NCI-H226 (cell line): ENCODE measurements at places on chromosomes 16 and 17.

DNA sequence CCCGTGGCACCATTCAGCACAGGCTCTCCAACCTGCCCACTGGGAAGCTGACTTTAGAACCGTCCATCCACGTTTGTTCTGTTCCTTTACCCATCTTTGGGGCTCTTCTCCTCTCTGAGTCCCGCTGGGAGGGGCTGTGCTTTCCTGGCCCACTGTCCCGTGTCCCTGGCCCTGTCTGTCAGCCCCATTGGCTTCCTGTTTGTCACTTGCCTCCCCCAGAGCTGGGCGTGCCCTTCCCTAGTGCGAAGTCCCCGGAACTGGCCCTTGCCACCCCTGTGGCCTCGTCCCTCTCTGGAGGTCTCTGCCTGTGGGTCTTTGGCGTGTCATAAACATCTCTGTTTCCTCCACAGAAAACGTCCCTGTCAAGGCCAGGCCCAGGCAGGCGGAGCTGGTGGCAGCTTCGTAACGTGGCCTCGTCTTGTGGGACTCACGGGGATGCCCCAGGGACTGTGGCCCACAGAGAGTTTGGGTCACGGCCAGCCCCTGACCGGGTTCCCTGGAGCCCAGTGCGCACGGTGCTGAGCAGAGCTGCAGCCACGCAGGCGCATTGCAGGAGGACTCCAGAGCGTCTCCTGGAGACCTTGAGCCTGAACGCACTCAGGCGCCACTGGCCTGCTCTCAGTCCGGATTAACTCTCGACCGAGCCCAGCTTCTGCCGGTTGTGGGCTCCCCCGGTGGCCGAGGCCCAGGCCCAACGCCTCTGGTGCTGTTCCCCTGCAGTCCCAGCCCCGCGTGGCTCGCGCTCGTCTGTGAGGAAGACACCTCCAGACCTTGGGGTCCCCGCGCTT lies 7.3 kb downstream of the CHMP6 start:
- no peak for DNase-seq

DNA sequence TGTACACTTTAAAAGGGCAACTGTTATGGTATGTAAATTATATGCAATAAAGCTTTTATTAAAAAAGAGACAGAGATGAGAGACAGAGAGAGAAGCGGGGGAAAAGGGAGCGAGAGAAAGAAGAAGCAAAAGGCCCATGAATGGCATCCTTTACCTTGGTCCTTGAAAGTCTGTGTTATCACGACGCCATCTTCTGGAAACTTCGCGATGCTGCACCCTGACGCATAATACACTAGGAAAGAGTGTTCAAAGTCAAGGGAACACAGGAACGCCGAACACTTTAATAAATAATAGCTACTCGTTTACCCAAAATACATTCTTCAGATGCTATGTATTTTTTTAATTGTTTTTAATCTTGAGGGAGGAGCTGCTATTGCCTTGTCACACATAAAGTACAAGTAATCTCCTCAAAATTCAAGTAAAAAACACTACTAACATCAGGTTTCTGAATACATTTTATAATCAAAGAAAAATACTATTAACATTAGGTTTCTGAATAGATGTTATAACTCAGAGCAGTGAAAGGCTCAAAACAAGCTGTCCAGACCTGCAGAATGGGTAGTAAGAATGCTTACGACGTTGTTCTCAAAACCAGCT lies 23.0 kb upstream of the SLC38A8 start:
- DNase-seq, result peak; percentile 31

DNA sequence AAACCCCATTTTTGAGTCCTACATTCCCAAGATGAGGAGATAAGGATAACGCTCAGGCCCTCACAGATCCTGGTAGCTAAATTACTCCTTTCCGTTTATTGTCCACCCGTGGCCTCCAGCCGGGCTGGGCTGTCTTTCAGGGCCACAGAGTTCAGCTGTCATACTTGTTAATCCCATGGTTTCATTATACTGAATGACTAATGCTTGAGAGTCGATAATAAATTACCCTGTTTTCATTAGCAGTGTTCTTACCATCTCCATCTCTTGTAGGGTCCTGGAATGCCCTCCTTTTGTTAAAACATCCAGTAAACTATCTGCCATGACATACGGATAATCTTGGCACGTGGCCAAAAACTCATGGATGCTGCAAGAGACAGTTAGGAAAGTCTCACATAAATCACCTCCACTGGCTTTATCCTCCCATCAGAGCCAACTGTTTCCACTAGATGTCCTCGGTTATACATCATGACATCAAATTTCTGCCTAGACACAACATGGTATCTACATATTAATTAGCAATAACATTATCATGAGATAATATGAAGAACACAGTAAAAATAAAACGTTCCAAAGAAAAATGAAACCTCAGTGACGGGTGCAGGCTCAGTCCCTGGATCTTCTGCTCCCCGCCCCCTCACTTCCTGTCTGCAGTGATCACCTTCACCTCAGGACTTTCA lies 45.3 kb downstream of the BRD7 start:
- DNase-seq, result no peak

DNA sequence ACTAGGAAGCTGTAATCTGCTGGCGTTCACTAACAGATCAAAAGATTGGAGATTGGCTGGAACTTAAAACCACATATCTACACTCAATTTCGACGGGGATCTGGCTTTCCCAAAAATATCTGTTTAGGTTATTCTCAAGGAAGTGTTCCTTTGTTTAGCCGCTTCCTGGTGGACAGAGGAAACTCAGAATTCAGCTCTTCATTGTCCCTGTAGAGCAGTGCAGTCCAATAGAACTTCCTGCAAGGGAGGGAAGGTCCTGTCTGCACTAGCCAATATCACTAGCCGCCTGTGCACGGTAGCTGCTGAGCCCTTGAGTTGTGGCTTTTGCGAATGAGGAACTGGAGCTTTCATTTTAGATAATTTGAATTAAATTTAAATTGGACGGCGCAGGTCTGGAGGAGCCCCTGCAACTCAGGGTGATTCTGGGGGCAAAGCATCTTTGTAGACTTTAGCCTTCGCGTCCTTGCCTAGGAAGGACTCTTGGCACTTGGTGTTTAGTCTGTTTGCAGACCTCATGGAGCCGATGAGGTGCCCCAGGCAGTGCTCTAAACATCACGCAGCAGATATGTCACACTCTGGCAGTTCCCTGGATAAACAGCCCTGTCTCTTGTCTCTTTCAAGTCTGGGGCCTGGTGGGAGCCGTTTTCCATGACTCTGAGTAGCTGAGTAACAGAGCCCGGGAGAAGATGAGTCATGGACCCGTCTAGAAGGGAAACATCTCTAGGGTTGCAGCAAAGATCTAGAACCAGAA lies 122.2 kb downstream of the CCDC182 start:
- DNase-seq, result peak; percentile 40

DNA sequence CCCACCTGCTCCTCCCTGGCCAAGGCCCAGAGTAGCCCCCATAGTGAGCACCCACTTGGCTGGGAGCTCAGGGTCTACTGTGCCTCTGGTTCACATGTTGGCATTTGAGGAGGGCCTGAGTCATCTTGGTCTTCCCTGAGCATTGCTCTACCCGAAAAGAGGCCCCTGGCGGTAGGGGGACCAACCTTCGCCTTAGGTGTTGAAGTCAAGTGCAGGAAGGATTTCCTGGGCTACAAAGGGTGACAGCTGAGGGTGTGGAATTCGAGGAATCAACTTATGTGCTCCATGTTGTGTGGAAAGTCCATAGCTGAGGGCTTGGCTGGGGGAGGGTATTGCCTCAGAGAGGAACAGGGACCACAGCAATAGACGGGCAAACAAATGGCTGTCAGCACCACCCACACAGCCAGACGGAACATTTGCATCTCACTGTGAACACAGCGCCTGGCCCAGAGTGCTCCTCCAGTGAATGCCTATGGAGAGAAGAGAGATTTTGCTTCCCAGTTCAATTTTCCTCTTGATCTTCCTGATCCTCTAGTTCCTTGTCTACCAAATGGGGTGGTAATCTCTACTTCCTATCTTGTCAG lies 35.6 kb upstream of the NGFR start:
- DNase-seq, result no peak

- DNase-seq, result peak; percentile 32
Observed at GRCh38 chr17:45040459-45040858, 11.0 kb downstream of the DCAKD start.

GRCh38 chr16:89014403-89015230 lies 37.6 kb upstream of the CBFA2T3 start:
- no peak for DNase-seq

DNA sequence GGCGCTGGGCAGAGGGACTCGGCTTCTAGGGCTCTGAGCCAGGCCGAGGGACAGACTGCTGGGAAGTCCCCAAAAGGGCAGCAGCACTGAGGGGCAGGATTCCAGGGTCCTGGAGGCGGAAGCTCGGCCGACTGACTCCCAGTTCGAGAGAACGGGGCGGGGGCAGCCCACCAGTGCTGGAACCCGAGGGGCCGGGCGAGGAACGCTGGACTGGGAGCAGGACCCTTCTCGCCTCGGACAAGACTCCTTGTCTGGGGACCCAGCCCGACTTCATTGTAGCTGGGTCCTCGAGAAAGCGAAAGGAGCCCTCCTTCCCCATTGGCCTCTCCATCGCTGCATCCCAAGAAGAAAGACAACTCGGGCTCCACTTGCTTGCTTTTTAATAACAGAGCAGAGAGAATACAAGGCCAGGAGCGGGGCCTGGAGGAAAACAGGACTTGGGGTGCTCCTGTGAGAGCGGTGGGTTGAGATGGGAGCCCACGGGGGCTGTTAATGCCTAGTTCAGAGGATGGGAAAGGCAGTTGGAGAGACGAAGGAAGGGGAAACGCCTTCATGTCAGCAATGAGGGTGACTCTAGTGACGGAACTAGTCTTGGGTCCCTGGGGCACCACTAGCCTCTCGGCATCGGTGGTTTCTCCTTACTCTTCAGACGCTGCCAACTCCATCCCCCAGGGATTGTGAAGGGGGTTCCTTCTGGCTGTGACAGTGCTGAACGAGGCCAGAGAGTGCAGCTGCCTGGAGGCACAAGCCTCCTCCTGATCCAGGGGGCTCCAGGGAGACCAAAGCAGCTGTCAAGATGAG lies 492 bp upstream of the CAMTA2 start:
- no peak for DNase-seq

DNA sequence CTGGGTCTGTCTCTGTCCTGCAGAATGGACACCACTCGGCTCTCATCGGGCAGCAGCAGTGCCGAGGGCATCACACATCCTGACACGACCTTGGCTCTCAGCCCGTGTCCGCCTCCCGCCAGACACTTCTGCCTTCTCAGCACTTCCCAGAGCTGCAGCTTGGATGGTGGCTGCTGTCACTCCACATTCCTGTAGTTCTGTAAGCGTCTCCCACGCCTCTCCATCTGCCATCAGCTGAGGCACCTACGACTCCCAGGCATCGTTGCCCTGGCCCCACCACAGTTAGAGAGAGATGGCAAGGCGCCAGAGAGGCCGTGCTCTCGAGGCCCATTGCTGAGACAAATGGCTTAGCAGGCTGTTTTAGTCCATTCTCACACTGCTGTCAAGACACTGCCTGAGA lies 195.9 kb upstream of the CHMP6 start:
- no peak for DNase-seq

GRCh38 chr17:4641297-4642195 lies at the start of gene ALOX15:
Gene ALOX15 (minus strand): TSS chr17:4641678. CDS start chr17:4641651, 27 bp downstream.
- no peak for DNase-seq

GRCh38 chr17:33116021-33116551 lies 124.4 kb downstream of the SPACA3 start:
- no peak for DNase-seq

GRCh38 chr16:22191532-22192260 lies 14.4 kb upstream of the EEF2K start:
- no peak for DNase-seq

DNA sequence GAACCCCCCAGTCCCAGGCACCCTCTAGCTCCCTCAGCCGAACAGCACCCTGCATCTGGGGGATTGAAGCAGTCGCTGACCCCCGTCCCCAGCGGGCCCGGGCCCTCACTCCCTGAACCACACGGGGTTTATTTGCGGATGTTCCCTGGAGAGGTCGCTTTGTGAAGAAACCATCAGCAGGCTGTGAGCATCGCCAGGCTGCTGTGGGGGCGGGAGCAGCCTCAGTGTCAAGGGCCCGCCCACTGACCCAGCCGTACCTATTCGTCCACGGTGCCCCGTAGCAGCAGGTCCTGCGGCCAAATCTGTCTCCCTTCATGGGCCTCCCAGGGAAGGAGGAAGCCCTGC lies 6.4 kb upstream of the RAB40C start:
- DNase-seq, result no peak
